ENCODE measurements at places on chromosomes 5 and 9.

DNA sequence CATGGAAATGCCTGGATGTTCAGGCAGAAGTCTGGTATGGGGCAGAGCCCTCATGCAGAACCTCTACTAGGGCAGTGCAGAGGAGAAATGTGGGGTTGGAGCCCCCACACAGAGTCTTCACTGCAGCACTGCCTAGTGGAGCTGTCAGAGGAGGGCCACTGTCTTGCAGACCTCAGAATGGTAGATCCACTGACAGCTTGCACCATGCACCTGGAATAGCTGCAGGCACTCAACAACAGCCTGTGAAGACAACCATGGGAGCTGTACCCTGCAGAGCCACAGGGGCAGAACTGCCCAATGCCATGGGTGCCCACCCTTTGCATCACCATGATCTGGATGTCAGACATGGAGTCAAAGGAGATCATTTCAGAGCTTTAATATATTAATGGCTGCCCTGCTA is 36.9 kb downstream of the TRIP13 start:
- no peak for DNase-seq

DNA sequence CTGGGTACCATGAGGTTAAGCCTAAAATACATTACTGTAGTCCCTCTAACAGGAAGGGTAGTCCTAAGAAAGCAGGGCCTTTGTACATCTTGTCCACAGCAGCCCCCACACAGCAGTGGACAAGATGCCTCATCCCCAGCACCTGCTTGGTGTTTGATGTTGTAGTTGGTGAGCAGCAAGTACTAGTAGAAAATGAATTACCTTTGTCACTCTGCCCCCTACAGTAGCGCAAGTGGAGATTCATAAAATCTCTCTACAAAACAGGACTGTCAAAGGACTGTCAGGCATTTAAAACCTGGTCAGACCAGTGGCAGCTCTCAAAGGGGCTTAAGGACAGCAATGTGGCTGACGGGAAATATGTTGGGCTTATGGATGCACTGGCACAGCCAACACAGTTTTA is 122.5 kb downstream of the TMEM174 start:
- DNase-seq = no peak

DNA sequence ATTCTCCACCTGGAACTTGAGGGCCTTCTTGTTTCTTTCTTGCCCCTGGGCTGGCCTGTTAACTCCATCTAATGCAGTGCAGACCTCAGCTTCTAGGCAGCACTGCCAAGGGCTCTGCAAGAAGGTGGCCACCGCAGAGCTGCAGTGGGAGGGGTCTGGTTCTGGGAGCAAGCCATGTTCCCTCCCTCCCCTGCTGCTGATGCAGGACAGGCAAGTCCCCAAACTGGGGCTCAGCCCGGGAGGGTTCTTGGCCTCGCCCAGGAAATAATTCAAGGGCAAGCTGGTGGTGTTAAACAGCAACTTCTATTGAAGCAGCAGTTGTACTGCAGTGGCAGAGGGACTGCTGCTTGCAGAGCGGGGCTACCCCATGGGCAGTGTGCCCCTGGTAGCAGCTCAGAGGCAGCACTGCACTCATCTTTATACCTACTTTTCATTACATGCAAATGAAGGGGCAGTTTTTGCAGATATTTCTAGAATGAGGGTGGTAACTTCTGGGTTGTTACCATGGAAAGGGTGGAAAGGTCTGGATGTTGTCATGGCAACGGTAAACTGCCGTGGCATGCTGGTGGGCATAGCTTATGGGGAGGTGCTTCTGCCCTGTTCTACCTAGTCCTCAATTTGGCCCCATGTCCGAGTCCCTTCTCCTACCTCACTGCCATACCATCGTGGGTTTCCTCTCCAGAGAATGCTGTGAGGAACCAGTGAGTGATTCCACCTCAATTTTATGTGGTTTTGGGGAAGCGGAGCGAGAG is 82.1 kb downstream of the WDR41 start:
- no peak for DNase-seq

DNA sequence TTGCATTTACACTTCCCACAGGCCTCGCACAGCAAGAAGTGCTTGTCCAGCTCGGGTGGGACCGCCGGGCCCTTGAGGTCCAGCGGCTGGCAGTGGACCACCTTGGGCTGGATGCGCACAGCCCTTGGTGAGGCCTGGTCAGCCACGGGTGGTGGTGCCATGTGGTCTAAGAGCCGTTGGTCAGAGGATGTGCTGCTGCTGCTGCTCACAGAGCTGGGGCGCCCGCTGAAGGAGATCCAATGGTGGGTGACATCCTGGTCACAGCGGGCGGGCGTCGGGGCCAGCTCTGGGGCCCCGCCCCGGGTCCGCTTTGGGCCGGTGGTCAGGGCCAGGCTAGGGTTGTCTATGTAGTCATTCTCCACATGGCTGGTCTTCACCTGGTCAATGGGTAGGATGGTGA is 10.2 kb downstream of the SPRY4 start:
- no peak for DNase-seq

DNA sequence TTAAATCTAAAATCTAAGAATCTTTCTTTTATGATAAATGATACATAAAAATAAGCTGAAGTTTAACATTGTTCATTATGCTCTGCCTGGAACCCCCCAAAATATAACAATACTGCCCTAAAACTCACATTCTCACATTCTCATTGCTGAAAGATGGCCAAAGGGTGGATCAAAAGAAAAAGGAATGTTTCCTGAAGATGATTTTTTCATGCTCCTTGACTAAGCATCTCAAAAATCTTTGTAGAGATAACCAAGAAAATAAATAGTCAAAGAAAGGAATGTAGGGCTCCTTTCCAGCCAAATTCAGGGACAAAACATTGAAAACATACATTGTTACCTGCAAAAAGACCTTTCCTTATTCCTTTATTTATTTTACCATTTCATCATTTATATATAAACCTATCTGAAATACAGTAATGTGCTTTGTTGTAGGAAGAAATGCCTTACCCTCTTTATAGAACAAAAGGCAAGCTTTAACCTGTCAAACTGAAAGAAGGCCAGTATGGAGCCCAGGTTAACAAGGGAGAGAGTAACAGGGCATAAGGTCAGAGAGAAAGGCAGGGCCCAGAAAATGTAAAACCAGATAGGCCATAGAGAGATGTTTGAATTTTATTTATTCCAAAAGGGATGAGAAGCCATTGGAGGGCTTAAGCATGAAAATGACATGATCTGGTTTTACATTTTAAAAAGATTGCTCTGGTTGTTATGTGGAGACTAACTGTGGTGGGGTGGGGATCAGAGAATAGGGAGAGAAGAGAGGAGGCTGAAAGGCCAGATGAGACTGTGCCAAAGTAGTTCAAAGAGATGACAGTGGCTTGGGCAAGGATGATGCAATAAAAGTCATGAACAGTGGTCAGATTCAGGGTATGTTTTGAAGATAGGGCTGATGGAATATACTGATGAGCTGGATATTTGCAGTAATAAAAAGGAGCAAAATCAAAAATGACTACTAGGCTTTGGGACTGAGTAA is 37.3 kb upstream of the CDK5RAP2 start:
- no peak for DNase-seq

DNA sequence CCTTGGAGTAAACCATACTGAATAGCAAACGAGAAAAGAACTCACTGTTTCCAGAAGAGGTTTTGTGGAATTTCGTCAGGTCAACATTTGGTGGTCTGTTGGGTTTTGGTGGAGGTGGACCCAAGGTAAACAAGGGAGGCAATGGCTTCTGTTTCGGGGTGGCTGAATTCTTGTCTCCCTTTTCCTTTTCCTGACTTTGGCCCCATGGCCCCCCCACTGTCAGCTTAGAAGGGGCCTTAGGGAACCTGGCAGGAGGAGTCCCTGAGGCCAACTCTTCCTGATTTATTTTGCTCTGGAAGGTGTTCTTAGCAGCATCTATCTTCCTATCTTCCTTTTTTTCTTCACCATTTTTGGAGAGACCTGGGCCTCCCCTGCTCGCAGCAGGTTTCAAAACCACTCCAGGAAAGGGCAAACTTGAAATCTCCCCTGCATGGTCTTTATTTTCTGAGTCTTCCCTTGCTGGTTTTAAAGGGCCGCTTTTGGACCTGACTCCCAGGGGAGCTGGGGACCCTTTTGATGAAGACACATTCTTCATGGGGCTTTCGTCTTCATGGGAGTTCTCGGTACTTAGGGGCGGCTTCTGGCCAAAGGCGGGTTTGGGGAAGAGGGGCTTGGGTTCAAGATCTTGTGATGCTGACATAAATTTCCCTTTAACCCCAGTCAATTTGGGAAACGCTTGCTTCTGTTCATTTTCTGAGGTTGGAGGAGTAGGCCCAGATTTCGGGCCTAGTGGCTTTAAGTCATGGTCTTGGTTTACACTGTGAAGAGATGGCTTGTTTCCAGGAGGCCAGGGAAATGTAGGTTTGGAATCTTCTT is 17.4 kb downstream of the FYB1 start:
- DNase-seq = no peak

GRCh38 chr5:159874263-159874662 is 42.0 kb upstream of the ADRA1B start:
- no peak for DNase-seq

GRCh38 chr9:125815568-125815967 is 68.4 kb downstream of the PBX3 start:
- no peak for DNase-seq

DNA sequence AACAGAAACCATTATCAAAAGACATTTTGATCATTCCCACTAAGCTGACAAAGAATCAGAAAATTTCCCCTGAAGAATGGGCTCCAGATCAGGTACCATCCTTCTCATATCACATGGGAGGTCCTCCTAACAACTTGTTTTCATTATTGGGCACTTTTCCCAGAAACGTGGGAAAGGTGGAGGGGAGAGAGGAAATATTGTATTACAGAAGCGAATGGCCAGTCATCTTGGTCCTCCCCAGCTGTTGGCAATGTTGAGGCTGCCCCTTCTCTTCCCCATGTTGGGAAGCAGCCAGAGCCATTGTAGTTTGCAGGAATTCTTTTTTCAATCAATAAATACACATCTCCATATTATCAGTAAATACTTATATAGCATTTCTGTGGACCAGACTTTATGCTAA is 126.2 kb upstream of the ZNF608 start:
- no peak for DNase-seq

DNA sequence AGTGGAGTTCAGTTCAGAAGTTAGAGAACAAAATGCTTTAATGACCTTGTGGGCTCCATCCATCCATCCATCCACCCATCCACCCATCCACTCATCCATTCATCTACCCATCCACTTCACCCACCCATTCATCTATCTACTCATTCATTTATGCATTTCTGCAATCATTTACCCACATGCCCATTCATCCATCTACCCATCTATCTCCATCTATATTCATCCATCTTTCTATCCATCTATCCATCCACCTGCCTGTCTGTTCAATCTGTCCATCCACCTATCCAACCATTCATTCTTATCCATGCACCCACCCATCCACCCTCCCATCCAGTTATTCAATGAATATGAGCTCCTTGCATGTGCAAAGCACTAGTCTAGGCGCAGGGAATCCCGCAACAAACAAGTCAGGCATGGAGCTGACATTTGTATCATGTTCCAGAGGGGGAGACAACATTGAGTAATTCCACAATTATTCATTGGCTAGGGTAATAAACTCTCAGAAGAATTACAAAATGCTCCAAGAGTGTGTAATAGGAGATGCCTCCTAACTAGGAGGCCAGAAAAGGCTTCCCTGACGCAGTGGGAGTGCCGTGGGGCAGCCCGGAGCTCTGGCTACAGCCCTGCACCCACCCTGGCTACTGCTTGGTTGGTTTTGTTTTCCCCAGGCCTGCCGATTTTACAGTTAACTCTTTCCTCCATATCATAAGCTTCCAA is 211.2 kb downstream of the NXNL2 start:
- DNase-seq = no peak

DNA sequence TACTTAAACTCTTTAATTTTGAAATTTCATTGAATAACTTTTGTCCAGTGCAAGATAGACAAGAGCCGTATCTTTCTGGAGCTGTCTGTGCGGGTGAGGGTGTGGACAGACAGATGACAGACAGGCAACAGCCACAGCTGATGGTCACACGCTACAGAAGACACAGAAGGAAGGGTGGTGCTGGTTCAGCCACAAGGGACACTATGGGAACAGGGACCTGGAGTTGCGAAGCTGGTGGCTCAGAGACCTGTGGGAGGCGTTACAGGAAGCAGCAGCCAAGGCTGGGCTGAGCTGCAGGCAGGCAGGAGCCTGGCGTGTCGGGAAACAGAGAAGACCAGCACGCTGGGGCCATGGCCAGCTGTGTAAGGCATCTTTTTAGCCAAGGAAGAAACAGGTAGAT is 104.4 kb downstream of the WNK2 start:
- DNase-seq = no peak

GRCh38 chr9:130129432-130130061 is 42.7 kb upstream of the NCS1 start:
- DNase-seq = no peak

DNA sequence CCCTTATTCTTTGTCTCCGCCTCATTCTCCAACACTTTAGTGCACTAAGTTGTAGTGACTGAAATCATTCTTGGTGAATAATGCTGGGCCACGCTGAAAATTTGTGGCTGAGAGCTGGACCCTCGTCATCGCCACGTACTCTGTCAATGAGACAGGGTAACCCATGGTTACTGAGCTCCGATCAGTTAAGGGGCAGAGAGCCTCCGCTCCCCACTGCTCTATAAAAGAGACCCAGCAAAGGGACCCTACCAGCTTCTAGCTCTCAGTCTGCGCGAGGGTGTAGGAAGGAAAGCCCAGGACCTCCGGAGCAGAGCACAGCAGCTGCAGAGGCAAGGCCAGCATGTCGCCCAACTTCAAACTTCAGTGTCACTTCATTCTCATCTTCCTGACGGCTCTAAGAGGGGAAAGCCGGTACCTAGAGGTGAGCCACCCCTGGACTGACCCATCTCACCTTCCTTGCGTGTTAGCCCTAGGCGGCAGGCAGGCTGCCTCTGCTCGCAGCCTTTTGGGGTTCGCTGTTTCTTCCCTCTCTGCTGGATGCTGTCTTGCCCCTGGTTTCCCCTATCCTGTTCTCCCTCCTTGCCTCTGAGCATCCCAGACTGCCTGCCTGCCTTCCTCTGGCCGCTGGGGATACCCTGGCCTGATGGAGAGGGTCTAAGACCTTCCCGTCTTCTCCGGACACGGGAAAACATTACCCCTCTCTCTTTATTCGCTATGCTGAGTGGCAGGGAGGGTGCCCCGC is at the start of gene CRHBP:
CRHBP (plus strand) TSS at position 251 of the 742 bp plus-strand sequence; CDS start at position 341, 90 bp downstream.
- DNase-seq = no peak

GRCh38 chr5:5271786-5272321 is 131.7 kb downstream of the ADAMTS16 start:
- no peak for DNase-seq

DNA sequence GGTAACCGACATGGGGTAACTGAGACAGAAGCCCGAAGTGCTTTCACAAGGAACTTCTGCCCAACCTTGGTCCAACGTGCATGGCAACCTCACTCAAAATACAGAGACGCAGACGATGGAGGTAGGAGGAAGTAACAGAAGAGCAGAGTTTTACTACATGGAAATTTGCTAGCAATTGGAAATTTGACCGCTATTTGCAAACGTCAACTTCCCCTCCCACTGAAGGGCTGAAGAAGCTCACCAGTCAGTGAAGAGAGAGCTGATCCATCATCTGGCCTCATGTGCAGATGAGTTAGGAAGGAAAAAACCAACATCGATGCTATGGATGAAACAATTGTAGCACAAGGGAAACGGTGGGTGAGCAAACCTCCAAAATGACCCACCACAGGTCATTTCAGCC is 196.7 kb downstream of the RGS3 start:
- DNase-seq = no peak
